Activated T-helper 1 cell treated with anti-CD3 and anti-CD28 coated beads, Interleukin-2, amount 50 U/mL, for 16 hours (primary cell): ENCODE measurements at places on chromosomes 5 and 9.

DNA sequence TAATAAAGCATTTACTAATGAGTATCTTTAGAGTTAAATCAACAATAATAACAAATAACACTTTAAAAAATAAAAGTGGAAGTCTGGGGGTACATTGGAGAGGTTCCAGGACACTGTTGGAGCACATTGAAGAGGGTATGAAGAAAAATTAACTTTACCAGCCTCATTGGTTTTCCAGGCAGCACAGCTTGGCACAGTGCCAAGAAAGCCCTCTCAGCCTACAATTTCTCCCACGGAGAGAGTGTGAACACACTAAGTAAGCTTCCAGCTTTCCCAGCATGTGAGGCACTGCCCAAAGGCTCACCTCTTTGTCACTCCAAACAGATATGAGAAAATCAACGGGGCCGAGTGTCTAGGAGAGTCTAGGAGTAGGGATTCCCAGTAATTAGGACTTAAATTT is 1912.8 kb upstream of the NUDT12 start:
- DNase-seq: no peak

DNA sequence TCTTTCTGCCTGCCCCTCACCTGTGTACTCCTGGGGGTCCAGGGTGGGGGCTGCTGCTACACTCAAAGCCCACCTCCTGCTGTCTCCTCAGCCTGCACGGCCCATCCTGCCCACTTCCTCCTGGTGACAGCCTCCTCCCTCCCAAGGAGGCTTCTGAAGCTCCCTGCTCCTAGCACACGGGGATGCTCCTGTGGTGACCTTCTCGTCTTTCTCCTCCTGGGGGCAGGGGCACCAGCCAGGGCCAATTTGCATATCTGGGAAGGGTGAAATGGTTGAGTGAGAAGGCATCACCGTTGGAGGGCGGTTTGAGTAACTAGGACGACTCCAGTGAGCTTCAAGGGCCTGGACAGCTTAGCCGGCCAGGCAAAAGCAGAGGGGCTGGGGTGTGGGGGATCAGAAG is 51.9 kb upstream of the COL5A1 start:
- DNase-seq: no peak

DNA sequence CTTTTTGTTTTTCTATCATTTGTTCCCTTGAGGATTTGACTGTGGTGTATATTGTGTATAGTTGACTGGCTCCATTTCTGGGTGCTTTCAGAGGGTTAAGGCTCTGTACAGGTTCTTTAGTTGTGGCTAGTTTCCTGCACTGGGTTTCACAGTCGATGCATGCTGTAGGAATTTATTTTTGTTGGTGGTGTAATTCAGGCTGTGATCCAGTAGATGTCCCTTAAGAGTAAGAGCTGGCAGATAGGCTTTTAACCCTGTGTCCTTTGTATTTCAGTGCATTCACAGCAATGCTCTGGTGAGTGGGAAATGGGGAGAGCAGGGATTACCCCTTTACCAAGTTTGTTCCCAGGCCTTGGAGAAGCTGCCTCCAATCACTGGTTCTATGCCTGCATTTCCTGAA is 112.9 kb downstream of the SPATA31D1 start:
- DNase-seq: no peak

DNA sequence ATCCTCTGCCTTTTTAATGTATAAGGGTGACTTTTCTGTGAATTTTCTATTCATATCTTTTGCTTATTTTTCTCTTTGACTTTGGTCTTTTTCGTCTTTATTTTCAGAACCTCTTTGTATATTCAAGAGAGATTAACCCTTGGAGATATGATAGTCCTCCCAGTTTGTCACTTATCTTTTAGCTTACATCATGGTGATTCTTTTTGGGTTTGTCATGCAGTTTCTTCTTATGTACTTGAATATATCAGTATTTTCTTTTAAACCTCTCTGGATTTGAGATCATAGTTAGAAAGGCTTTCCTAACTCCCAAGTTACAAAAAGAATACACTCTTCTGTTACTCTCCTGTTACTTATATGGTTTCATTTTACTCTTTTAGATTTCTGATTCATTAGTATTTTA is 27.5 kb upstream of the GPR21 start:
- no peak for DNase-seq

DNA sequence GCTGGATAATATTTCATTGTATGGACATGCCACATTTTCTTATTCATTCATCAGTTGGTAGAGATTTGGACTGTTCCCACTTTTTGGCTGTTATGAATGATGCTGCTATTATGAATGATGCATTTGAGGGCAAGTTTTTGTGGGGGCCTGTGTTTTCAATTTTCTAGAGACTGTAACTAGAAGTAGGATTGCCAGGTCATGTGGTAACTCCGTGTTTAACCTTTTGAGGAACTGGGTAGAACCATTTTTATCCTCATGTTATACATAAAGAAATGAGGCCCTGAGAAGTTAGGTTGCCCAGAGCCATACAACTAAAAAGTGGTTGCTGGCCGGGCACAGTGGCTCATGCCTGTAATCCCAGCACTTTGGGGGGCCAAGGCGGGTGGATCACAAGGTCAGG is 22.4 kb upstream of the STRBP start:
- no peak for DNase-seq

- DNase-seq: no peak
These were observed 146.2 kb upstream of the PLCXD3 start for GRCh38 chr5:41656597-41656996.

DNA sequence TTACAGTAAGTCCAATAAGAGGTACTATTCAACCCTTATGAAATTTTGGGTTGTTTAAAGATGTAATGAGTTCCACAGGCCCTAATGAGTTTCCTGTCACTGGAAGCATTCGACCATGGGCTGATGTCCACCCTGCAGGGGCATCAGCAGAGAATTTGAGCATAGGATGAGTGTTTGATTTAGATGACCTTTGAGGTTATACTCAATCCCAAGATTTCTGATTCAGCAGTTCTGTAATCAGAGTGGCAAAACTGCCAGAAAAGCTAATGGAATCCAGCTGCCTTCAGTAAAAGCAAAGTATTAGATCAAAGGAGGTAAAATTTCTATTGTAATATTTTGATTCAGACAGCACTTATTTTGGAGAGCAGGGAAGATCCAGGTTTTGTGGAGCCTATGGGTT is 68.3 kb downstream of the COX7C start:
- DNase-seq: no peak

DNA sequence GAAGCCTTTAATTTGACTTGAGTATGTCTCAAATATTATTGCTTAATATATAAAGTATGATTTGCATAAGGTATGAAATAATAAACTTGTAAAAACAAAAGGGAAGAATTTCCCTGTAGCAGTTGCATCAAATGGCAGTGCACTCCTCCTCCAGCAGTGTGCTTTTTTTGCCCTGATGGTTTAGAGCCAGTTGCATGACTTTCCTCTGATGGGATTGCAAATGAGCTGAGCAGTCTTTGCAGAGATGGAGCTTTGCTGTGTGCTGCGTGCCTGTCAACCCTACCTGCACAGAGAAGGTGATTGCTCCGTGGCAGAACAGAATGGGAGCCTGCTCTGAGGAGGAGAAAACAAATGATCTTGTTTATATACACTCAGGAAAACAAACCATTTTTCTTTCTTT is 22.7 kb upstream of the CATSPER3 start:
- DNase-seq: no peak

DNA sequence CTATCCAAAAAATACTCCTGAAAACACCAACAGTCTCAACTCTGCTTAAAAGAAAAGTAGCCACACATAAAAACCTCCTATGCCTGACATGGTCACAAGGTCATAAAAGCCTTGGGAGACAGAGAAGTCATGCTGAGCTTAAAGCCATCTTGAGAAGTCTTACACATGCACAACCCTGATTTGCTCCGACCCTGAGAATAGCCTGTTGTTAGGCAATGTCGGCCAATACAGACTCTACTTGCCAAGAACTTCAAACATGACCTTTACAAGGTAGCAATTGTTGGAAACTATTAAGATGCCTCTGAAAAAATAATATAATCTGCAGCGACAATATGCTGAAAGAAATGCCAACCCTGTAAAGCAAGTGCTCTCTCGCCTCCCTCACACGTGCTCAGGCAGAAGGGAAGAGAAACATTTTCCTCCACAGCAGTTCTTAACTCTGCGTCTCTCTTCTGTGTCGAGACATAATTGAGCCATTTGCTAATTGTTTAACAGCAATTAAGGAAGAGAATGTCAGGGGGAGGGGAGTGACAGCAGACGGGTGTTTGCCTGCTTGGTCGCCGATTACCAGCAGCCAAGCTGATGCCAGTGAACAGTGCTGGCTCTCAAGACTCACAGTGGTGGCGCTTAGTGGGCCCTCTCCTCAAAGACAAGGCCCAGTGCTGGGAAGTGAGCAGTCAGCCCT is 393.6 kb downstream of the SPOCK1 start:
- no peak for DNase-seq
